ENCODE measurements at places on chromosomes 11 and 22.

DNA sequence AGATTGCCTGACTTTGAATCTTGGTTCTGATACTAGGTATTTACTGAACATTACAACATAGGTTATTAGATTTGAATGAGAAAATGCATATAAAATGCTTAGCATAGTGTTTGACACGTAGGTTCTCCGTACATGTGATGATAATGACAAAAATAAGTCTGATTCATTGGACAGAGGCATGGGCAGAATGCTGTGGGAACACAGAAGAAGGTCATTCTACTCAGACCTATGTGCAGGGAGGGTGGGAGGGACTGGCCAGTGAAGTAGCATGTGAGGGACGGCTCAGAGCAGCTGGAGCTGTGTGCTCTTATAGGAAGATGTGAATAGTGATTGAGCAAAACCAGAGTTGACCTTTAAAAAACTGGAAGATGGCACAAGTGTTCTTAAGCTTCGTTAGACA is 256.8 kb upstream of the RAG2 start:
- DNase-seq: no peak

DNA sequence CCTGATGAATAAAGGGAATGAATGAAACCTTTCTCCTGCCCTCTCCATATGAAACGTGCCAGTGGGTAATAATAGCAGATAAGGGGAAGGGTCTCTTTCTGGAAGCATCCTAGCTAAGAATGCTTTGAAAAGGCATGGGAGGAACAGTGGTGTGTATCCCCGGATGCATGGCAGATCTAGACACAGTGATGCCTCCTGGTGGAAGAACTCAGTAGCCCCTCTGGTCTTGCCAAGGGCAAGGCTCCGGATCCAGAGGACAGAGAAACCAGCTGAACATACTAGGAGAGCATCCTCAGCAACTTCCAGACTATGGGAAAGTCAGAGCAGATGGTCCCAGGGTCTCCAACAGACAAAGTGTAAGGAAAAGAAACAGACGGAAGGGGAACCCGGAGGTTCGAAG is 6.4 kb downstream of the BAIAP2L2 start:
- DNase-seq: no peak

- DNase-seq: no peak
Measured at GRCh38 chr11:25727944-25728343, 604.0 kb upstream of the ANO3 start.

- DNase-seq: no peak
Measured at GRCh38 chr11:14519597-14519916, 629 bp downstream of the PSMA1 start.

DNA sequence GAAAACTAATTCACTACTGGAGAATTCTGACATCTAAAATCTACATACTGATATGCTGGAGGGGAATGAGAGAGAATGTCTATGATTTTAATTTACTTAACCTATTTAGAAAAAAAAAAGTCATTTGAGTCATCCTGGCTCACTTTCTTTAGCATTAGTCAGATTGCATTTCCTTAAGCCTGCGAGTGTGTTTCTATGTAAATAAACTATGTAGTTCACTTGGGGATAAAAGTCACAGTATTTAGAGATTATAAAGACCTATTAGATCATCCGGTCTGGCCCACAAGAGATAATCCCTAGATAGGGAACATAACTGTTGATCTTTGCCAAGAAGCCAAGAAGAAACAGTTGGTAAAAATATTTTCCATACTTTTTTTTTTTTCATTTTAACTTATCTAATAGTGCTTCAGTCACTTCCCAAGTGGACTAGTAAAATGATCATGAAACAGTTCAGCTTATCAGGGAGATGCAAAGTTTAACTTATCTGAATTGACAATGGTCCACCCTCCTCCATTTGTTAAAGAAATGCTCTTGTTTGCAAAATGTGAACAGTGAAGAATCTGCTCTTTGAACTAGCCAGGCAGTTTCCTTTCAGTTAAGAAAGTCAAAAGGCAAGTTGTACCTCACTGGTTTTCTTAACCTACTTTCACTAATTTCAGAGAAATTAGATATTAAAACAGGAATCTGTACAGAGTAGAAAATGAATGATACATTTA is 21.2 kb upstream of the BLID start:
- DNase-seq: no peak

DNA sequence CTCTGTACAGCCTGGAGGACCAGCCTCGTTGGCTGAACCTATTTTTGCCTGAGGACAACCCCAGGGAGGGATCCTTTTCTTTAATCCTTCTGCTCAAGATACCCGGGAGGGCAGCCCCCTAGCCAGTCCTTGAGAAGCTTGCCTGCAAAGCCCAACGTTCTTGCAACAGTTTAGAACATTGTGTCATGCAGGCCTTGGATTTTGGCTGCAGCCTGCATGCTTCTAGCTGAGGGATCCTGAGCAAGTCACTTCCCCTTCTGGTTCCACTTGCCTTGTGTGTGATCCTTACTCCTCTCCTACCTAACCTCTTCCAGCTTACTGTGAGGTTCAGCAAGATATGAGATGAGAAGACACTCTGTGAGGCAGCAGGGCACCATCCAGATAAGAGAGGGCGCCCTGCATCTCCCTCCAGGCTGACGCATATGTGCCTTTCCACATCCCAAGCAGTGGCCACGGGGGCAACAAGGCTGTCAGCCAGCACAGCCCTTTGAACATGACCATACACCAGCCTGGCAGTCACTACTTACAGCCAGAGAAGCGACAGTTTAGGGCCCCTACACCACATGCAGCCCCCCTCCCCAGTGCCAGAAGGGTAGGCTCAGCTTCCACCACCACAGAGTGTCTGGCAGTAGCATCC is 76.1 kb downstream of the C11orf58 start:
- no peak for DNase-seq

GRCh38 chr22:36027935-36028645 is 534 bp downstream of the RBFOX2 start:
- DNase-seq: no peak

DNA sequence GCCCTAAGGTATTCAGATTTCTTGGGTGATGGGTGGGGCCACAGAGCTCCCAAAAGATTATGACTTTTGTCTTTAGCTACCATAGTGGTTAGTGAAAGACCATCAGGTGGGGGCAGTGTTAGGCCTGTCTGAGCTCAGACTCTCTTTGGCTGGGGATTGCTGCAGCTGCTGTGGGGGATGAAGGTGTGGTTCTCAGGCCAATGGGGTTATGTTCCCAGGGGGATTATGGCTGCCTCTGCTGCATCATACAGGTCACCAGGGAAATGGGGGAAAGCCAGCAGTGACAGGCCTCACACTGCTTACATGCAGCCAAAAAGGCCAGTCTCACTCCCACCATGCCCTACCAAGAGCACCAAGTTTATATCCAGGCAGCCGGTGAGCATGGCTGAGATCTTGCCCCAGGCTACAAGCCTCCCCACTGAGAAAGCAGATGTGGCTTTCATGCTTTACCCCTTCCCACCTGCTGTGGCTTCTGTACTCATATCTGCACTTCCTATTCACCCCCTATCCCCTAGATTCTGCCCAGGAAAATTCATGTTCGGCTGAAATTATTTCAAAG is 24.8 kb downstream of the CNTF start:
- DNase-seq: peak; percentile 12

DNA sequence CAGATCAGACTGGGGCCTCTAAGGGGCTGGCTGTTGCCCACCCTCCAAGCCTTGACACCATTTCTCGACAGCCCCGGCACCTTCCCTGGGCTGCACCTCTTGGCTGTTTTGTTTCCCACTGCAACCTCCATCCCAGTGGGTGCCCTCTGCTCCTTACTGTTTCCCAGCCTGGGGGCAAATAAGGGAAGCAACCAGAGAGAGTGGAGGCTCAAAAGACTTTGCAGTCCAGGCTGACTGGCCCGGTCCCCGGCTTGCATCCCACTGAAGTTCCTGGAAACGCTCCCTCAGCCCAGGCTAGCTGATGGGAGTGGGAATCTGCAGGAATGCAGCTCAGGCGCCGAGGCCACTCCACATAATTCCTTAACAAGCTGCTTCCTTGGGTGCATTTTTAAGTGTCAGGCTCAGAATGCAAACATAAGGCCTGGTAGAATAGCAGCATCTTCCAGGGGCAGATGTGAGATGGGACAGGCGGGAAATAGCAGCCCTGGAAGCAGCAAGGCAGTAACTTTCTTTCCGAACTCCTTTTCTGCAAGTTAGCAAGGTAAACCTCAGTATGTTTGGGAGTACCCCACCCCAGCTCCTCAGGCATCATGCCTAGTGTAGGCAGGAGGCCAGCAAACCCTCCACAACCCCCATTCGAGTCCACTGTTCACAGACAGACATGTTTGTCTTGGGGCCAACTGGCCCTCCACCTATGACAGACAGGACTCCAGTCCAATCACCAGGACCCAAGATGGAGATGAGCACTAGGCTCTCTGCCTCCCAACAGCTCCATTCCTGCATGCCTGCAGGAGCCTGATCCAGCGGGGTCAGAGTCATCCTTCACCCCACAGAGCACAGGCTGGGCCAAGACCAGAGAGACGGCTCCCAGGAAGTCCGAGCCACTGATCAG is 39.3 kb downstream of the RPL27A start:
- DNase-seq: no peak

DNA sequence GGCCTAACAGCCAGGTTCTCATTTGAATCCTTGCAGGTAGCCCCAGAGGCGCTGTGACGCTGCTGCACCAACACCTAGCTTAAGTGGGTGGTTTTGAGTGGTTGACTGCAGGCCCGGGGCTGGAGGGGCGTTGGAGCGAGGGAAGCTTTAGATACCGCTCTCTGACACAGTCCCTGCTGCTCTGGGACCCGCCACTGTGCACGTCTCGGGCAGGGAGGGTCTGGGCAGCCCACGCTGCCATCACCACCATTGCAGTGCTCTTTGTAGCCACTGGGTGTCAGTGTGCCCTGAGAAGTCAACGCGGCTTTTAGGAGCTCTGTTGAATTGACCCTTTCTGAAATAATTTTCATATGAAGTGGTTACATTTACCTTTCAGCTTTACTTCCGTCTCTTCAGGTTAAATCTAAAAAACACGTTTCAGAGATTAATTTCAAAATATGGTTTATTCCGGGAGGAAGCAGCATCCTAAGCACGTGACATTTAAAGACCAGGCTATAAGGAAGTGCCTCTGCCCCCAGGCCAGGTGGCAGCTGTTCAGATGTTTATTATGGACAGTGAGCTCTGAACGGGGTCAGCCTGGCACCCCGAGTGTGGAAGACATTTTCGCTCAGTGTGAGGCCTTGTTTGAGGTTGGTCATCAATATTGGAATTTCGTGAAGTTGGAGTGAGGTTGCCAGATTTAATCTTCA is 30.9 kb upstream of the PARVB start:
- peak; percentile 73 for DNase-seq

- no peak for DNase-seq
Measured at GRCh38 chr11:65204143-65204542, 22.4 kb downstream of the CAPN1 start.

DNA sequence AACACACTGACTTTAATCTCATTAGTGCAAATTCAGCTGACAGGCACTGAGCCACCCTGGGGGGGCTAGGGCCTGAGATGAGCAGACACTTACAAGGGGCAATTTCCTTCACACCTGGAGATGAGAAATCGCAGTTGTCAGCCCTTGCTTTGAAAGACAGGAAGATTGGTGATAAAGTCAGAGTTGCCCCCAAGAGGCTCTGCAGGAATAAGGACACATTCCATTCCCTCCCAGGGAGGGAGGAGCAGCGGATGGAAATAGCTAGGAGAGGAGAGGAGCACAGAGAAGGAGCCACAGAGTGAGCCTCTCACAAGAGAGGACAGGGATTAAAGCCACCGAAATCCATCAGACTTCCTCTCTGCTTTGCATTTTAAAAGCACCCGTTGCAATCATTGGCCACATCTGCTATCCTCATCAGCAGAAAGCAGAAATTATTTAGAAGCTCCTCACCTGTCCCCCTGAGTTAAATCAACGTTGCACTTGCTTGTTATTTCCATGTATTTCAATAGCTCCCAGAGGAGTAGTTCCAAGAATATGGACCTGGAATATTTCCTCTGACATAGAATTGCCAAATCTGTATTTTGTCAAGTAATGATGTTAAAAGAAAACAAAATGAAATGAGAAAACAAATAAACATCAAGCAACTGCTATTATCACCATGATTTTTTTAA is 213.7 kb downstream of the BARX2 start:
- DNase-seq: no peak

Measured in CD4-positive, alpha-beta T cell treated with Interleukin-4 for 1 hour (primary cell).